ENCODE measurements at places on chromosomes 5 and 9.

- DNase-seq: no peak
Observed at GRCh38 chr9:114616684-114617520, 5.8 kb downstream of the TMEM268 start.

GRCh38 chr5:39116344-39117170 lies 42.4 kb upstream of the RICTOR start:
- no peak for DNase-seq

GRCh38 chr9:87193925-87194868 lies 246.9 kb upstream of the GAS1 start:
- DNase-seq: peak; percentile 31

DNA sequence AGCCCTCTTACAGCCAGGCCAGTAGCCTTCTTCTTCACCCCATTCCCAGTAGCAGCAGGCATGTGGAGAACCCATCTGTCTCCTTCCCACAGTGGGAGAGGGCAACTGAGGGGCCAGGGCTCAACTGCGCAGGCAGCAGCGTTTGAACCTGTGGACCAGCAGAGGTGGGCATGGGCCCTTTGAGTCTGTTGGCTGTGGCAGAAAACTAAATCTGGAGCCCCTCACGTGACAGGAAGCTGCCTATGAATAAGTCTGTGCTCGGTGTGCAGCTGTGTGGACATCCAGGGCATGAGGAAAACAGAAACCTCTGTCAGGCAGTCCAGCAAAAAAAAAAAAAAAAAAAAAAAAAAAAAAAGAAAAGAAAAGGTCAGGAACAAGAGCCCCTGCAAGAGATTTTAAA lies 189.2 kb upstream of the NR3C1 start:
- DNase-seq: no peak

DNA sequence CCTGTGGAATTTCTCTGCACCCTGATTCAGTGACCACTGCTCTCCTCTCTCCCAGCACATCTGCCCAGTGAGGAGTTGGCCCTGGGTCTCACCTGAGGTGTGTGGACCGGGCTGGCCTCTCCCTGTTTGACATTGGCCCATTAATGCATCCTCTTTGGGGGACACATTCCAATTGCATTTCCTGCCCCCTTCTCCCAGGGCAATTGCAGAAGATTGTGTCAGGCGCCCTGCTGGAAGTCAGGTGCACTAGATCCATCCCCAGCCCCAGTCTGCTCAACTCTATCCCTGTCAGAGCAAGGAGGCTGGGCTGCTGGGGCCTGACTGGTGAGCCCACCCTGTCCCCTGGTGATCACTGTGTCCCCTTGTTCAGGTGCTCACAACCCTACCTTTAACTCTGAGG lies 84.5 kb downstream of the LMX1B start:
- DNase-seq: no peak

GRCh38 chr9:35035851-35036701 lies 36.3 kb downstream of the VCP start:
- no peak for DNase-seq

DNA sequence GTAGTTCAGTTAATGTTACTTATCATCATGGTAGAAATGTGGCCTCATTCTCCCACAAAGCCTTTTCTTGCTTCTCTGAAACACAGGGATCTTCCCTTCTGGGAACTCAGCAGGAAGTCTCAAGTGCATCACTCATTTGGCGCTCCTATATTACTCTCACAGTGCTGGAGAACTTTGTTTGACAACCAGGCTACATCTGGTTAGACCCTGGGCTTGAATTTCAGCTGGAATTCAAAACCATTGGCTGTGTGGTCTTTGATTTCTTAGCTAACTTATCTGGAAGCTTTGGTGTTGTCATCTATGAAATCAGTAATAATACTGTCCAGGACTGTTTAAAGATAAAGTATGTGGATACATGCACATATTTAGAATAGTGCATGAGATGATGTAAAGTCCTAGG lies 1777.1 kb downstream of the MAT2B start:
- DNase-seq: no peak

DNA sequence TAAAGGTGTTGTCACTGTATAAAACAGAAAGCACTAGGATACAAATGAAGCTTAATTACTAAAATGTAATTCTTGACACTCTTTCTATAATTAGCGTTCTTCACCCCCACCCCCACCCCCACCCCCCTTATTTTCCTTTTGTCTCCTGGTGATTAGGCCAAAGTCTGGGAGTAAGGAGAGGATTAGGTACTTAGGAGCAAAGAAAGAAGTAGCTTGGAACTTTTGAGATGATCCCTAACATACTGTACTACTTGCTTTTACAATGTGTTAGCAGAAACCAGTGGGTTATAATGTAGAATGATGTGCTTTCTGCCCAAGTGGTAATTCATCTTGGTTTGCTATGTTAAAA lies 43.8 kb downstream of the NDFIP1 start:
- DNase-seq: no peak

- DNase-seq: no peak
Observed at GRCh38 chr5:117701062-117701461, 1126.4 kb upstream of the SEMA6A start.

- no peak for DNase-seq
Observed at GRCh38 chr5:93294996-93295395, 286.0 kb downstream of the NR2F1-AS1 start.

- no peak for DNase-seq
Observed at GRCh38 chr9:134575103-134575900, 66.3 kb upstream of the COL5A1 start.

DNA sequence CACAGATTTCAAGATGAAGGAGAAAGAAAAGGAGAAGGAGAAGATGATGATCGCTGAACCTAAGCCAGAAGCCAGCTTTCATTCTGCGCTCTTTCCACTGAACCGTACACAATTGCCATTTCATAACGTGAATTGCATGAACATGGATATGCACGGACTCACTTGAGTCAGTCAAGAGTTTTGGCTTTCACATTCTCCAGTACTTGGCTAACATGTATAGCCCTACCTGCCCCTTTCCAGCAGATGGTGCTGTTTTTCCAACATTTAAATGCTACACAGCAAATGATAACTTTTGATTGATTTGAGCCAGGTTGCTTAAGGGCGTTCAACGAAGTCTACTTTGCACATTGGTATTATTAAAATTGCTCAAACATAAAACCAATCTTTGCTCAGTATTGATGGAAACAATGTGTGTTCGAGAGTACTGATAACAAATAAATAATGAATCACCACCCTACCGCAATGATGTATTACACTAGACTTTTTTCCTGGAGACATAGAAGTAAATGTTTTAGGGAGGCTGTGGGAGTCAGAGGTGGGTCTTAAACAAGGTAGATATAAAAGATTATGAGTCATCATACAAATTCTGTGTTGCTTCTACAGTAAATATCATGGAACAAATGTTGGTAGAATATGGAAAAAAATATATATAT lies 196.4 kb downstream of the TRPM3 start:
- peak; percentile 59 for DNase-seq

DNA sequence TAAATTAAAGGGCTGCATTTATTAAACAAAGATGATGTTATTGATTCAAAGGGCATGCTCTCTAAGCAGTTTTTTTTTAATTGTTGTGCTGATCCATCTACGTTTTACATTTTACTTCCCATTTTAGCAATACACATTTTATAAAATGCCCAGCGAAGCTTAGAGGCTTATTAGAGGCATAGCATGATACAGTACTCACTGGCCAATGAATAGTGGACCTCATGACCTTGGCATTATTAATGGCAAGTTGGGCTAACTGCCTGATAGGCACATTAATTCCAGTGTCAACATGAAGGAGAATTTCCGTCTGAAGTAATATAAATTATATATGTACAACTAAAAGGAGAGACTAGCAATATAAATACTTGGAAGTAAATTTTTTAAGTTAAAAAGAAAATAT lies 837.2 kb downstream of the EFNA5 start:
- DNase-seq: no peak

- no peak for DNase-seq
Observed at GRCh38 chr5:157236423-157236822, 29.5 kb upstream of the CYFIP2 start.

- no peak for DNase-seq
Observed at GRCh38 chr5:9194509-9194908, 351.4 kb downstream of the SEMA5A start.

DNA sequence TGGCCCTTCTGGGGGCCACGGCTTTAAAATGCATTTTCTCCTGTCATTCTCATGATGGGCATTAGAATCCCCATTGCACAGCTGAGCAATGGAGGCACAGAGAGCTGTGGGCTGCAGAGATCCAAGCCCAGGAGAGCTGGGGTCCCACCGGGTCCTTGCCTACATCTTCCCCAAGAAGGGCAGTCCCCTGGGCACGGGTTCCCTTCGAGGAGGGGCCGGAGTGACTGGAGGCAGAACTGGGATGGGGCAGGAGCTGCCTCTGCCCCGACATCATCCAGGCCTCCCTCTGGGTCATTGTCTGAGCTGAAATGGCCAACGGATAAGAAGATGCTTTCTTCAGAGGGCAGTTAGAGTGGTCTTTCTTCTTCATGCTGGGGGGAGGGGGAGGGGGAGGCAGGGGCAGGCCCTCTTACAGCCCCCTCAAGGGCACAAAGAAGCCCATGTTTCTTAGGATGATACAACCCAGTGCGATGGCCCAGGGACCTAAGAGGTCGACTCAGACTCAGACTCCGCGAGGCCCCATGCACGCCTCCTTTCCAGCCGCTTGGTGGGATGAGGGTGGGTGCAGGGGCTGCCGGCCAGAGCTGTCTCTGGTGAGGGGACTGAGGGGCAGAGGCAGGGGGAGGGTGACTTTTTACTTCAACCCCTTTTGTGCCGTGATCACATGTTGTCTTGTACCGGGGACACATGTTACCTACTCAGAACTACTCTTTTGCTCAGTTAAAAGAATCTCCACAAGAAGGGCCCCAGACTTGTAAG lies 112.4 kb upstream of the IRX2 start:
- DNase-seq: no peak

DNA sequence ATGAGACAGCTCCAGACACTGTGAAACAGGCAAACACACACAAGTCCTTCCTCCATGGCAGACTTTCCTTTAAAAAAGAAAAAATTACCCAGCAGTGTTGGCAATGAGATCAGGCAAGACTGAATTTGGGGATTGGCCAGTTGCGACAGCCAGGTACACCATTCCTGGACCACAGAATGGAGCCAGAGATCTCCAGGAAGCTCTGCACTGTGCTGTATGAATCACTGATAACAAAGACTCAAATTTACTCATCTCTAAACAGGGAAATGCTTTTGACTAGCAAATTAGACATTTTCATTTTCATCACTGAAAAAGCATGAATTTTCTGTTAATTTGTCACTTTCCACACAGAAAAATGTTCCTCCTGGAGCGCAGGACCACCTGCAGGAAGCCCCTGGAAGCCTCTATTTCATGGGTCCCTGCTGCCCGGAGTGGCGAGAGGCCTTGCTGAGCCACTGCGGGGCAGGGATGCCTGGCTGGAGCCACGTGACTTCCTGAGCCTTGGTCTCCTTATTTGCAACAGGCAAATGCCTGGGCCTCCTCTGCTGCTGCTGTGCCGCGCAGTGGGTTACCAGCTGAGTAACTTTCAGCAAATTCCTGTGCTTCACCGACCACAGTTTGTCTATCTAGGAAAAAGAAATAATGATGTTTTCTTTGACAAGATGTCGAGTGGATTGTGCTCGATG lies 185.9 kb upstream of the ZNF618 start:
- no peak for DNase-seq

GRCh38 chr5:174482607-174483024 lies 241.8 kb upstream of the MSX2 start:
- no peak for DNase-seq

GRCh38 chr5:181221792-181222629 lies 1.1 kb upstream of the TRIM41 start:
- DNase-seq: peak; percentile 68

DNA sequence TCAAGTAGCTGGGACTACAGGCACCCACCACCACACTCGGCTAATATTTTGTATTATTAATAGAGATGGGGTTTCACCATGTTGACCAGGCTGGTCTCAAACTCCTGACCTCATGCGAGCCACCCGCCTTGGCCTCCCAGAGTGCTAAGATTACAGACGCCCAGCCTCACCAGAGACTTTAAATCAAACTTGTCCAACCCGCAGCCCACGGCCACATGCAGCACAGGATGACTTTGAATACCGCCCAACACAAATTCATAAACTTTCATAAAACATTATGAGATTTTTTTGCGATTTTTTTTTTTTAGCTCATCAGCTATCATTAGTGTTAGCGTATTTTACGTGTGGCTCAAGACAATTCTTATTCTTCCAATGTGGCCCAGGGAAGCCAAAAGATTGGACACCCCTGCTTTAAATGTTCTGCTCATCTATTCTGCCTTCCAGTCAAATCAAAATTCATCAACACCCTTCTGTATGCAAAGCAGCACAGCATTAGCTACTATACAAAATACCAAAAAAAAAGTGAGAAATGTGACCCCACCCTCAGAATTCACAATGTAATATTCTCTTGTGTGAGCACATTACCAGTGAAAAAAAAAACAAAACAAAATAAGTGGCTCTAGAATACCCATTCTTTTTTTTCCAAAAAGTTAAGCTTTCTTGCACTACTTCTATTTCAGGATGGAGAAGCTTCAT lies 42.7 kb upstream of the CDC42SE2 start:
- DNase-seq: no peak

- no peak for DNase-seq
Observed at GRCh38 chr5:43429706-43430105, 17.5 kb upstream of the CCL28 start.

DNA sequence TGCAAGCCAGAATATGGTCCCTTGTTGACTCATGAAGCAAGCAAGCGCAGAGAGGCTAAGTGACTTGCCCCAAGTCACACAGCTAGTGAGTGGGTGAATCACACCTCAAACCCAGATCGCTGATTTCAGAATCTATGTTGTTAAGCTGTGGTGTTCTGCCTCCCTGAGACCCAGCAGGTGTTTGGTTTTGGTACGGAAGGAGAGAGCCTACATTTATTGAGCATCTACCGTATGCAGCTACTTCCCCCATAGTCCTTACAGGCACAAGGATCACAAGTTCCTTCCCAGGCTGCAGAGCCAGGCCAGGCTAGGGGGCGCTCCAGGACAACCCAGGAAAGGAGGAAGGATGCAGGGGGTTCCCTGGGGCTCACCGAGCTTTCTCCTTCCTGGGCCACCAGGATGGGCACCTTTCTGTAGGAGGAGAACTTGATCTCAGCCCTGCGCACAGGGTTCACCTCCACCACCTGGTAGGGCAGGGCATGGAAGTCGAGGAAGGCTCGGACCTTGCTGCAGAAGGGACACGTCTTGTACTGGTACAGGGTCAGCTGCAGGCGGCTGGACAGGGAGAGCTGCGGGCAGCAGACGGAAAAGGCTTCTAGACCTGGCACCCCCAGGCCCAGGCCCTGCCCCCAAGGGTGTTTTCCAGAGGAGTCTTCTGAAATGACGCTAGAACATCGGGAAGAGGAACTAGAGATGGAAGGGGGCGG lies 2.5 kb downstream of the PTGES2 start:
- DNase-seq: no peak

GRCh38 chr9:134847752-134848432 lies 32.7 kb upstream of the FCN2 start:
- no peak for DNase-seq

Measured in urothelium cell line (cell line).